GM23248 (cell line): ENCODE measurements at places on chromosomes 2 and 18. TPM values are rescaled to one million over a fixed set of nuclear protein-coding genes. Genes with fewer than 3 reads are reported as not detected.

CD226 gene
- 1.3 and 2.1 TPM in 2 replicates for total RNA-seq

GRCh38 chr2:120421126-120421829 lies 75.3 kb downstream of the INHBB start:
- DNase-seq, result no peak
- no peak overlapping the region for H3K27ac ChIP-seq
- H3K4me1 ChIP-seq, result no peaks in the 10 kb centered on the region
- H3K4me3 ChIP-seq, result no peak overlapping the region
- peaks cover 32% of the 10 kb centered on the region for H3K27me3 ChIP-seq
- H3K36me3 ChIP-seq, result no peaks in the 10 kb centered on the region

APOB gene
- total RNA-seq, result not detected in 2 replicates

CAD gene
- total RNA-seq, result 23.9 and 27.7 TPM in 2 replicates

- no peak overlapping the region for H3K27ac ChIP-seq
- H3K27me3 ChIP-seq, result no peaks in the 10 kb centered on the region
- H3K4me1 ChIP-seq, result 0 out of 2 replicates have a peak, but pooled peaks cover 4% of the 10 kb centered on the region
- no peaks in the 10 kb centered on the region for H3K36me3 ChIP-seq
- DNase-seq, result peak; percentile 59
Observed at GRCh38 chr18:5073026-5073944, 123.8 kb downstream of the AKAIN1 start.

EVA1A gene
- 95.6 and 126 TPM in 2 replicates for total RNA-seq

DNA sequence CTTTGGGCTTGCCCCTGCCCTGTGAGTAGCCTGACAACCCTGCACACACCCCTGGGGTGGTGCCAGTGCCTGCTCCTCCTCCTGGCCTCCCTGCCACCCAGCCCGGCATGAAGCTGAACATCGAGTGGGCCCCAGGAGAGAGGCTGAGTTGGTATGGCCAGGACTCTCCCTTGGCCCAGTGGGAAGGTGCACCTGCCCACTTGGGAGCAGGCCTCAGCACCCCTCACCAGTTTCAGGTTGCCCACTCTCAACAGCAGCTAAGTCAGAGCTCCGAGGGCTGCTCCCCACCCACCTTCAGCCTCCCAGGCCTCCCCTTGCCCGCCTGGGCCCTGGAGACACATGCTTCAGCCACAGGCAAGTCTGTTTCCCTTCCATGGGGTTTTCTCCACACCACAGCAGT lies 203.1 kb downstream of the KLHL29 start:
- no peak for DNase-seq
- no peak overlapping the region for H3K27ac ChIP-seq
- no peaks in the 10 kb centered on the region for H3K27me3 ChIP-seq
- no peak overlapping the region for H3K4me3 ChIP-seq

- no peak overlapping the region for H3K4me3 ChIP-seq
- no peaks in the 10 kb centered on the region for H3K27me3 ChIP-seq
- no peaks in the 10 kb centered on the region for H3K36me3 ChIP-seq
- H3K4me1 ChIP-seq, result peaks cover 22% of the 10 kb centered on the region
Observed at GRCh38 chr2:145751155-145751554, 1231.2 kb upstream of the ZEB2 start.

GNAL gene
- total RNA-seq, result 0.25 and 3.0 TPM in 2 replicates

DNA sequence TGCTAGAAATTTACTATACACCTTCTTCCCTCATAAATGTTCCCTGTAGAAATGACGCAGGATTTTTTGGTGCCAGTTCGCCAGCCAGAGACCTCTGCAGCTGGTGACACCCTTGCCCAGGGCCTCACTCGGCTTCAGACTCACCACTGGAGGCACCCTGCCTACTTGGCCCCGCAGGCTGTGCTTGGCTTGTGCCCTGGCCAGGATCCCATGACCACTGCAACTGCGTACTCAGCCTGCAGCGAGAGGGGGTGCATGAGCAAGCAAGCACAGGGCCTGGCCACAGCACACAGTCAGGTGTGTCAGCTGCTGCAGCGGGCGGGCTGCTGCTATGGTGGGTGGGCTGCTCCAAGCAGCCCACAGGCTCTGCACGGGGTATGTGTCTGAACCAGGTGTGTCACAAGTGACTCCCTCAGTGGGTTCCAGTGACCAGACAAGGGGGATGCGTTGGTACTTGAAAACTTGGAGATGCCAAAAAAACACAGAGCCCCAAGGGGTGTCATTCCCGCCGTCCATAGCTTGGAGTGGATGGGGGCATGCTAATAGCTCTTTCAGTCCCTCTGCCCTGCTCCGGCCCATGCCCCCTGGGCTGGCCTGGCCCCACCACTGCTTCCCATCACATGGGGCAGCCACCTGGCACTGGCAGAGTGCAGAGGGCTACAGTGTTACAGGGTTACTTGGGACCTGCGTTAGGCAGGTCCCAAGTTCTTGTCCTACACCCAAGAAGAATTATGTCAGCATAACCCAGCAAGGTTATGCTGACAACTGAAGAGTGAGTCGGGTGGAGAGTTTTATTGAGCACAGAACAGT lies 46.6 kb upstream of the TANC1 start:
- no peaks in the 10 kb centered on the region for H3K36me3 ChIP-seq
- H3K4me1 ChIP-seq, result peaks cover 19% of the 10 kb centered on the region
- no peaks in the 10 kb centered on the region for H3K27me3 ChIP-seq
- no peak overlapping the region for H3K27ac ChIP-seq

DNA sequence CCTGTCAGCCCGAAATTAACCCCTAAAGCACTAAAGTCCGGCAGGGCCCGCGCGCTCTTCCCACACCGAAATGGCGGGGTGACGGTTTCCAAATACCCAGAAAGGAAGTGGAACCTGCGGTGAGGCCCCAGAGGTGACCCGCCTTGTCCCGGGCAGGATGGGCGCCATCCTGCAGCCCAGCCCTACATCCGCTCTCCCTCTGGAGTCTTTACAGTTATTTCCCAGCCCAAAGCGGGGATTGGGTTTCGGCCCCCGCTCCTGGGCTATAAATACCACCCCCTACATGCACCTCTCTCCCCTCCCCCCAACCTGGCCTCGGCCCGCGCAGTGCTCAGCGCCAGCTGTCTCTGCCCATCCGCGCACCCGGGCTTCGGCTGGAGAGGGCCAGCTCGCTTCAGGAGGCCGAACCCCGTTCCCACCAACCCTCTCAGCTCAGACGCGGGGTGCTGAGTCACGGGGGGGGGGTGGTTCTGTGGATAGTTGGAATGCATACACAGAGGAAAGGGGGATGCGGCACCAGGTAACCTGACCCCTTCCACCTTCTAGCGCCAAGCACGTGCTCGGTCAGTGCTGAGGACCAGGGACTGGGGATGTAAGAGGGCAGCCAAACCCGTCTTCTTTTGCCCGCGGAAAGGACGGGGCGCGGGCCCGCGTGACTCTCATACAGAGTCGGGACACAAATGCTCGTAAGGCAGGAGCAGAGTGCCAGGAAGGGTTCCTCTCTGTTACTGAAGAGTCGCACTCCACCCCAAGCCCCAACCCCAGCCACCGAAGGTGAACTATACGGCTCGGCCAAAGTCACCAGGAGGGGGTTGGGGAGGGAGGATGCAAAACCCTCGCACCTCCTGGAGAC lies at the start of gene TUBA4B:
TSS of gene TUBA4B (plus strand) at position 344 of the 853 bp plus-strand sequence. CDS start at position 509, 165 bp downstream.
- no peaks in the 10 kb centered on the region; the same call in 1 of the 2 replicates for H3K27me3 ChIP-seq
- peak within 1 kb of the TSS; percentile 78 for H3K4me3 ChIP-seq
- H3K36me3 ChIP-seq, result no peaks in the 10 kb centered on the region
- no peak within 1 kb of the TSS for H3K27ac ChIP-seq
- peak; percentile 70 for DNase-seq

GRCh38 chr2:16413285-16413684 lies 252.3 kb downstream of the CYRIA start:
- H3K36me3 ChIP-seq, result no peaks in the 10 kb centered on the region
- DNase-seq, result no peak

DNA sequence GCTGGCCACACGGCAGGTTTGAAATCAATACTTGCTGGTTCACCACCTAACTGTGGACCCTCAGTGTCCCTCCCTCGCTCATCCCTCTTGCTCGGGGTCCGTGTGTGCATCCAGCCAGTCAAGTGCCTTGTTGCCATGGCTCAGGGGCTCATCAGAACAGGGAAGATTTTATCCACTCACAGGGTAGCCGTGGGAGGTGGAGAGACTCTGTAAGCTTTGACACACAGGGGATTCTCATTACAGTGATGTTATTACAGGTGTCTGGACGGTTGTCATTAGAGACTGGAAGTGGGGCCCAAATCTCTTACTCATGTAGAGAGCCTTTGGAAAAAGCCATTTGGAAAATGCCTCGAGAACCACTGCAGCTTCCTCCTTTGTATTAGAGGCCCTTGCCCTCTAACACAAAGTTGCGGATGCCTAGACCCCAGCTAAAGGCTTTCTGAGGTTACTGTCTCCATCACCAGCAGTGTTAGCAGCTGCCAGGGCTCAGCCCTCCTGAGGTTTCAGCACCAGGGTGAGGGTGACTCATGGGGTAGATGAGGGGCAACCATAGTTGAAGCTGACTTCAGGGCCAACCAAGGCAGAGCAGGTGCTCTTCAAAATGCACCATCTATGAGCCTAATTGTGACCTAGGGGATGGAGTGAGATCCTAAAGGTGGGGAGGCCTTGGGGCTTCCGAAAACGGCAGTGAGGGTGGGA lies 195.6 kb downstream of the CLIP4 start:
- no peak overlapping the region for H3K27ac ChIP-seq
- H3K4me1 ChIP-seq, result no peaks in the 10 kb centered on the region
- H3K27me3 ChIP-seq, result no peaks in the 10 kb centered on the region
- H3K36me3 ChIP-seq, result no peaks in the 10 kb centered on the region
- DNase-seq, result no peak

IL37 gene
- total RNA-seq, result not detected in 2 replicates
